Pancreas (tissue), 10 donors: ENCODE measurements at places on chromosomes 7 and 10.

DNA sequence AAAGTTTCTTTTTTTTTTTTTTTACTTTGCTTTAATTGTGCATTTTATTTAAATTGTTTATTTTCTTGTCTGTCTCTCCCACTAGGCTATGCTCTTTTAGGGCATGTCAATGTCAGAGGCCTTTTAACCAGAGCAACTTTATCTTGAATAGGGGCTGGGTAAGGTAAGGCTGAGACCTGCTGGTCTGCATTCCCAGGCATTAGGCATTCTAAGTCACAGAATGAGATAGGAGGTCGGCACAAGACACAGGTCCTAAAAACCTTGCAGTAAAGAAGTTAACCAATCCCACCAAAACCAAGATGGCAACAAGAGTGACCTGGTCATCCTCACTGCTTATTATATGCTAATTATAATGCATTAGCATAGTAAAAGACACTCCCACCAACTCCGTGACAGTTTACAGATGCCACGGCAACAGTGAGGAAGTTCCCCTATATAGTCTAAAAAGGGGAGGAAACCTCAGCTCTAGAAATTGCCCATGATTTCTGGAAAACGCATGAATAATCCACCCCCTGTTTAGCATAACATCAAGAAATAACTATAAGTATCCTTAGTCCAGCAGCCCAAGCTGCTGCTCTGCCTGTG is 47.0 kb upstream of the FRMD4A start:
- no peak for DNase-seq

GRCh38 chr10:91555455-91555854 is 77.4 kb downstream of the PPP1R3C start:
- no peak for DNase-seq

DNA sequence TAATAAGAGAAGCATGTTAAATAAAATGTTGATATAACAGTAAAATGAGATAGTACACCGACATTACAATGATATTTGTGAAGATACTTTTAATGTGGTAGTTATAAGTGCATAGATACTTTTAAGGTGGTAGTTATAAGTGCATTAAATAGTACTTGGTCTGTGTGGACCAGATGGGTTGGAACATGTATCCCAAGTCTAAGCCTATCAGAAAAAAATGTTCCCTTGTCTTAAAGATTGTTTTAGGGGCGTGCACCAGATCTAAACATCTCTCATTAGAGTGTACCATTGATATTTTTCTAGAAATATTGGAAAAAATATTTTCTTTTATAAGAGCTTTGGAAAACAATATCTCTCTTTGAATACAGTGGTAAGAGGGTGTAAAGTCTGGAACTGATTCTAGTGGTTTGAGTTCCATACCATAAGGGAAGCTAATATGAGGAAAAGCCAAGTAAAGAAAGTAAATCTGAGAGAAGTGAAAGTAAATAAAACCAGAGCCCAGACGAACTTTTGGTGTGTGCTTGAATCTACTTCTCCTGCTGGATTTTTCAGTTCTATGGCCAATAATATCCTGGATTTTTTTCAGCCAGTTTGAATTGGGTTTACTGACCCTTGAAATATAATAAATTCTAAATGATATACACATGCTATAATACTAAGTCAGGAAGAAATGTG is 175.3 kb downstream of the MBL2 start:
- DNase-seq: no peak

GRCh38 chr7:28761505-28761904 is 196.6 kb downstream of the TRIL start:
- DNase-seq: no peak

DNA sequence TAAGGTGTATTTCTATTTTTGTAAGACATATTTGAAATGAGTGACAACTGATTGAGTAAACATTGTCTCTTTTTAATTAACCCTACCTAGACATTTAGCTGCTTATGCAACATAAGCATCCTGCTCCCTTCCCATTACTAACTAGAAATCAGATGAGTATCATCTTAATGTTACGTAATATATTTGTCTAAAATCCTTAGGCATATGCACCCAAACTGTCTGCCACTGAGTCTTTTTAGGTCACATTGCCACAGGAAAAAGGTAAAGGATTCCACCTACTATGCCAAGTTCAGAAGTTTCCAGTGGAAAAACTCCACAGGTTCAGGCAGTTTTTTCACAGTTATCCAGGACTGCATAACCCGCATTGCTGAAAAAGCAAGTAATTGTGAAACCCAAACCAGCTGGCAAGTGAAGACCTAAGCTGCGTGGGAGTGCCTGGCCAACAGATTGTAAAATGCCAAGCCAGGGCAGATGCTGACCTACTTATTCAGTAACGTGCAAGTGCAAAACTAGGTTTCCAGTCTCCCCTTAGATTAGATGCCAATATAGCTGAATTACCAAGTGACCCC is 983.7 kb downstream of the GATA3 start:
- DNase-seq: no peak

GRCh38 chr7:82209179-82209747 is 234.3 kb downstream of the CACNA2D1 start:
- DNase-seq: no peak
